Right atrium auricular region (tissue), 2 donors: ENCODE measurements at places on chromosomes 6 and 20.

- DNase-seq, result no peak
These were observed 20.4 kb downstream of the MDFI start for GRCh38 chr6:41658636-41659035.

GRCh38 chr6:64160486-64160885 lies 524.9 kb downstream of the PHF3 start:
- DNase-seq, result no peak

- peak; percentile 76 for DNase-seq
These were observed at the start of gene SH3BGRL2 for GRCh38 chr6:79630883-79631692. TSS of gene SH3BGRL2 (plus strand) at chr6:79631329. CDS start at chr6:79631462, 133 bp downstream.

GRCh38 chr20:19019734-19020364 lies 192.6 kb upstream of the SLC24A3 start:
- no peak for DNase-seq

GRCh38 chr6:31004794-31005193 lies 5.5 kb upstream of the MUC22 start:
- no peak for DNase-seq

DNA sequence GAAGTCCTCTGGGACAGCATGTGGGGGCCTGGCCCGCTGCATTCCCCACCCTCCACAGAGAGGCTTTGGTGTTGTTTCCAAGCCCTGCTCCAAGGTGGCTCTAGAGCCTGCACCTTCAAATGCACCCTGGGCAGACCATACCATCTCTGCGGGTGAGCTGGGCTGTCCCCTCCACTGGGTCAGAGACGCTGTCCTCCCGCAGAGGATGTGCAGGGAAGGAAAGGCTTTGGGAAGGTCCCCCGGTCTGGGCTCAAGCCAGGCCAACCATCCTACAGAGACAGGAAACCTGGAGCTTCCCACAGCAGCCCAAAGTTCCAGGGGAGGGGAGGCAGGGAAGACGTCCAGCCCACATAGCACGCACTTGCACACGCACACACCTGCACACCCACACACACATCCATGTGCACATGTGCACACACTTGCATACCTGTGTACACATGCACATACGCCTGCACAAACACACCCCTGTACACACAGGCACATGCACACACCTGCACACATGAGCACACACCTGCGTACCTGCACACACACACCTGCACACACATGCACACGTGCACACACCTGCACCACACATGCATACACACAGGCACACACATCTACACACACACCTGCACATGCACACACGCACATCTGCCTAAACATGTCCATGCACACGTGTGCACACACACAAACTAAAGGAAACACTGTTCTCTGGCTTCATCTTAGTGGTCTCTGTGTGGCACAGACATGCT lies 155.4 kb downstream of the ERMARD start:
- no peak for DNase-seq

DNA sequence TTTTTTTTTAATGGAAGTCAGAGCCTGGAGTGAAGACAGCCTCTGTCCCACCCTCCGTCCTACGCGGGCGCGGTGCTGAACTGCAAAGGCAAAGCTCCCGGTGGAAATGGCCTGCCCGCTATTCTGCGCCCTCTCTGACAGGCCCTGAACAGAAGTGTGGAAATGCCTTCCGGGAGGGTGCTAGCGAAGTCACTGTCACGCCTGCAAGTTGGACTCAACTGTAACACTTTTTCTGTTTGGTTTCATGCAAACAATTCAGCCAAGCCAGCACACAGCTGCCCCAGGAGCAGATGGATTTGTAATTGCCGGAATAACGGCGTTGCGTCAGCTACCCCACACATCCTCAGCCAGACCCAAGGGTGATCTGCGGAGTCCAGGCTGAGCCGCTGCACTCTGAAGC lies 107.6 kb downstream of the PSMB1 start:
- DNase-seq, result no peak

DNA sequence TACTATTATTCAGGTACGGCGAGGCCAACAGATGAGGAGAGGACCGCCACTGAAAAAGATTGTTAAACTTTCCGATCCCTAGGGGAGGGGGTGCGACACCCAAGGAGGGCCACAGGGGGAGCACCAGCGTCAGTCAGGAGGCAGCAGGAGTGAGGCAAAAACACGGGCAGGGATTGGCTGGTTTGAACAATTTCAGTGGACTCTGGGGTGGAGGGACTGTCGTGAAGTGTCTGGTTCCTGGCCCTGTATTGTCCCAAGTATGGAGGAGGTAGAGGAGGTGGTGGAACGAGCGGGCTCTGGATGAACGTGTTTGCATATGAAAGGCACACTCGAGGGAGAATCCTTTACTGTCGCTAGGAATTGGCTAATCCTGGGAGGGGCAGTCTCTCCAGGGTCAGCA lies 32.5 kb upstream of the MCUR1 start:
- DNase-seq, result no peak

DNA sequence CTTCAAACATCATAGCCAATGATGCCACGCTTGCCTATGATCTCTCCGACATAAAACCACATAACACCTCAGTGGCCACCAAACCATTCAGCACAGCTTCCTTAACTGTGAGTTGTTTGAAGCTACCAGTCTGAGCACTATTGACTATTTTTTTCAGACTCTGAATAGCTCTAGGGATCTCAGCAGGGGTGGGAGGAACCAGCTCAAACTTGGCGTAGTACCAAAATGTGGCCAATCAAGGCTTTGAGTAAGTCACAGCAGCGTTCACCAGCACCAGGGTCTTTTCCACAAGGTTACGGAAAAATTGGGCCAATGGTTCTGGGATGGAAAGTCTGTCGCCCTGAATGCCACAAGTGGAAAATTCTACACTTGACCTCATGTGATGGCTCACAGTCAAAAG lies 70.6 kb downstream of the SMPDL3A start:
- DNase-seq, result no peak

- DNase-seq, result no peak
These were observed 6.4 kb upstream of the EXOC2 start for GRCh38 chr6:699319-699718.

DNA sequence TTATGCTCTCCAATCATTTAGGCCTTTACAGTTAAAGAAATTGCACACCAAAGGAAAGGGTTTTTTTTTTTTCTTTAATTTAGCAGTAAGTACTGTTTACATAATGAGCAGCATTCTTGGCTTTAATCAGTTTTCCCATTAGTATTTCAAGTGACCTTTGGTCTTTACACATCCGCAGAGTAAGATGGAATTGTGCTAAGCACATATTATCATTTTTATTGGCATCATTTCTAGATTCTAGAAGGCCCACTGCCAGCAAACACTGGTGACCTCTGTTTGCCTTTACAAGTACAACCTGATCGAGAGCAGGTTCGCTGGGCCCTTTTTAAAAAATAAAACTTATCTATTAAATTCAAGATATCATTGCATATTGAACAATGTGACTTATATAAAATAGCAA lies 104.3 kb downstream of the ADGRG6 start:
- DNase-seq, result no peak

- no peak for DNase-seq
These were observed 68.3 kb upstream of the BTBD3 start for GRCh38 chr20:11849270-11849915.

DNA sequence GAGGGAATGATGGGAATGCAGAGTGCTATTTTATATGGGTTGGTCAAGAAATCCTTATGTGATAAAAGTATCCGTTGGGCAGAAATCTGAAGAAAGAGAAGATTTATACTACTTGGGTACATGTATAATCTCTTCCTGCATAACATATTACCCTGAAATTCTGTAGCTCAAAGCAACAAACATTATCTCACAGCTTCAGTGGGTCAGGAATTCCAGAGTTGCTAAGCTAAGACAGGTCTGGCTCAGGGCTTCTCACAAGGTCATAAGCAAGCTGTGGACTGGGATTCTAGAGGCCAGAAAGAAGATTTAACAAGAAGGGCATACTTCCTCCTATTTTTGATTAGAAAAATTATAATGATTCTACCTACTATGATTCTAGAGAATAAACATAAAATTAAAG lies 172.5 kb upstream of the THEMIS start:
- DNase-seq, result no peak

DNA sequence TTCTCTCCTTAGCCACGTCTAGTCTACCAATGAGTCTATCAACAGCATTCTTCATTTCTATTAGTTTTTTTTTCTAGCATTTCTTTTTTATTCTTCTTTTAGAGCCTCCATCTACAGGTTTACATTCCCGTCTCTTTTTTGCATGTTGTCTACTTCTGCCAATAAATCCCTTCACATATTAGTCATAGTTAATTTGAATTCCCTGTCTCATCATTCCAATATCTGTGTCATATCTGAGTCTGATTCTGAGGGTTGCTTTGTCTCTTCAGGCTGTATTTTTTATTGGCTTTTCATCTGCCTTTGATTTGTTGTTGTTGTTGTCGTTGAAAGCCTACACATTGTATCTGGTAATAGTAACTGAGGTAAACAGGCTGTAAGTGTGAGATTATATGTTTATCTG lies 104.6 kb downstream of the HMGCLL1 start:
- no peak for DNase-seq

DNA sequence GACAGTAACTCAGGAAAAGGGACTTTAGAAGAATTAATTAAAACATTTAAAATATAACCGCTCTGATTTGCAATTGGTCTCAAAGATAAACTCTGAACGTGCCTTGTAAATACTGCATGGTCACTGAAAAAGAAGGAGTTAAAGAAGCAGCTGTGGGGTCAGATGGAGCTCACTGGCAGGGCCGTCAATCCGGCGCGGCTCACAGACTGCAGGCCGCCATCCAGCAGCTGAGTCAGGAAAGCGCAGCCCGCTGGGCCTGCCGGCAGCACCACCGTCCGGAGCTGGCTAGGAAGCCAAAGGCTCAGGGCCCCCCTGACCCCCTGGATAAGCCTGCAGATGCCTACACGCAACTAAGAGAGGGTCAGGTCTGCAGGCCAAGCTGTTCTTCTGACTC lies 54.2 kb upstream of the FRMD1 start:
- peak; percentile 66 for DNase-seq

GRCh38 chr6:52115145-52115741 lies 27.8 kb upstream of the PKHD1 start:
- no peak for DNase-seq

- DNase-seq, result no peak
These were observed 413.9 kb upstream of the JARID2 start for GRCh38 chr6:14831937-14832336.

DNA sequence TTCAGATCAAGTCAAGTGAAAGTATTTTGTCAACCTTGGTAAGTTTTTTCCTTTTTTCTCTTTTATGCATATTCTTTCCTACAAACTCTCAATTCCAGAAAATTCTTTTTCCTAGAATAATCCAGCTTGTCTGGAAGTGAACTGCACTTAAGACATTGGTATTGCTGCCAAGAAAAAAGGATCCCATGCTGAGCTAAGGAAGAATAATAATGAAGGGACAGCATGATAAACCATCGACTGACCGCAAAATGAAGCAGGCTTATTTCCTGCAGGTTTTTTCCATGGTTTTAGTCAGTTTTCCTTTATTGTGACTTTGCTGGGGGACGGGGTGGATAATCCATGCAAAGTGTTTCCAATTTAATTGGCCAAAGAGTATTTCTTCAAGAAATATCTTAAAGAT lies 857.6 kb upstream of the SLC35B3 start:
- DNase-seq, result no peak

DNA sequence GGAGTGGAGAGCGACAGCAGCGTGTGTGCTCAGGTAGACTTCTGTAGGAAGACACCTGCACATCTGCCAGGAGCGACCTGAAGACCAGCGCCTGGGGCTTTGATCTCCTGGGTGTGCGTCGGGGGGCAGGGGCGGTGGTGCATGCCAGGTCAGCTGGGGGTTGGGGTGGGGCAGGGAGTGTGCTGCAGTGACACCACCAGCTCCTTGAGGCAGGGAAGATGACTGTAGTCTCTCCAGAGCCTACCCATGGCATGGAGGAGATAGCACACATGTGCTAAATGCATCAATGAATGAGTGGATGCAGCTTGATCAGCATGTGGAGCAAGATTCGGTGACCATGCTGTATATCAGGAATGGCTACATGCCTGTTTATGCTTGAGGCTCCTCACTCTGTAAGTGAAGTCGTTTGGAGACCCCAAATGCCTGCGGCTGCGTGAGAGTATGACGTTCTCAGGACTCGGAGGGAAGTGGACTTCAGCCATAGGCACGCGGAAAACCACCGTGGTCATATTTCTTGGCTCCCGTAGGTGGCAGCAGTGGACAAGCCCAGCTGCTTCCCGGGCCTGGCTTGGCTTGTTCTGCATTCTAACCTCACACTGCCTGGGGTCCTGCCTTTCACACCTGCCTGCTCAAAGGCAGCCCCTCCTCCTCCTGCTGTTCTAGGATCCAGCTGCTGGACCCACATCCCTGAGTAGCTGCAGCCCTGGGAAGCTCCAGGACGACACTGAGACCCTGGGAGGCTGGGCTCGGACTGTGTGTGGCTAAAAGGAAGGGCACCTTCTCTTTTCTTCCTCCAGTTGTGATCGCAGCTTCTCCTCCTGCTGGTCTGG lies 39.4 kb upstream of the KCNK16 start:
- DNase-seq, result peak; percentile 68

DNA sequence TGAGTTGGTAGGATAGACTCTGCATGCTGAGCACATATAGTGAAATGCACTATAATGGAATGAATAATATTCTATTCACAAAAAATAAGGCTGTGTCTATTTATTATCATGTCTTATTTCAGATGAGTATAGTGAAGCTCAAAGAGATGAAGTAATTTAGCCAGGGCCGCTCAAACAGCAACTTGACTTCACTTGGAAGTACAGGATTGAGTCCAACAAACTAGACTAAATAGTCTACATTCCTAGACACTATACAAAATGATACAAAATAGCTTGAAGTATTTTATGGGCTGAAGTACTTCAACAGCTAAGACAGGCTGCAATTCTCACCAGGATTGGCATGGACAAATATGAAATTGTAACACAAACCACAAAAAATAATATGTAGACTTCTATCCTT lies 144.5 kb upstream of the DST start:
- DNase-seq, result no peak

- no peak for DNase-seq
These were observed 121.9 kb downstream of the MTHFD1L start for GRCh38 chr6:150987371-150987828.

DNA sequence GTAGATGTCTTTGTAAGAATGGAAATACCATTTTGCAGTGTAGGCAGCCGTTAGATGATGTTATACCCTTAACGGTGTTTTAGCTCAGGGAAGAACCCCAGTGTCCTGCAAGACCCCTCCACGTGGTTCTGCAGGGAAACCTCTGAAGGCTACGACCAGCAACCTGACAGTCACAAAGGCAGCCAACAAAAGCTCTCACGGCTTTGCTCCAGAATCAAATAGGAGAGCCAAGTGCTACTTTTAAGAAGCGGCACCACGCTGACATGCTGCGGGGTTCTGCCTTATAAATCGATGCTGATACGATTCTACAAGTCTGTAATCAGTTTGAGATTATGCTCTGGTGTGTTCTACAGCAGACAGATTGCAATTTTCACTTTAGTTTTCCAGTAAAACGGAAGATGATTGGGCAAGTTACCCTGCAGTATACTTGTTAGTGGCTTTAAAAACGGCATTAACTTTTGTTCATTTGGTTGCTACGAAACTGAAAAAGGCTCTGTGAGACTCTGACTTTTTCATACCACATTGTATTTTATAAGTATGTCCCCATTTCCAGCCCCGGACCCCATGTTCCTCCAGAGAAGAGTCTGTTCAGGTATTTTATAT lies 312.9 kb downstream of the SAMD5 start:
- DNase-seq, result no peak

GRCh38 chr20:51391926-51392325 lies 150.6 kb downstream of the NFATC2 start:
- no peak for DNase-seq
